ENCODE measurements at places on chromosomes 6 and 20. TPM values are rescaled to one million over a fixed set of nuclear protein-coding genes. Genes with fewer than 3 reads are reported as not detected.
A peak's percentile ranks its signal among the peaks of the same experiment; 100 is the strongest.

DNA sequence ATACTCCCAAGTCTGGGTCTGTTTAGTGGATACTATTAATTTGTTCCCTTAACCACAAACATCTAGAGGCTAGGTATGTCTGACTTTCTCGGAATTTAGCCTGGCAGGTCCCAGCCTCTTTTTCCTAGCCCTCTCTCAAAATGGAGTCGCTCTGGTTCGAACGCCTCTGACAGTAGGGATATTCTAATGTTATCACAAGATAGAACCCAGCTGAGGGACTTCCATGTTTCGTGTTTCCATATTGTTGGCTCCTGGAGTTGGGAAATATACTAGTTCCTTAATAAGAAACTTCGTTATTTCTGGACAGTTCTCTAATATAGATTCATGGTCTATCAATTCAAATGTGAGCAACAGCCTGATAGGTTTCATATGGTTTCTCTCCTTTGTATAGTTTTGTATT, 16.4 kb downstream of the CYB5R4 start:
- no peak overlapping the region for H3K27ac ChIP-seq
- no peak for DNase-seq
- H3K4me3 ChIP-seq = no peak overlapping the region
- no peaks in the 10 kb centered on the region for H3K36me3 ChIP-seq

DNA sequence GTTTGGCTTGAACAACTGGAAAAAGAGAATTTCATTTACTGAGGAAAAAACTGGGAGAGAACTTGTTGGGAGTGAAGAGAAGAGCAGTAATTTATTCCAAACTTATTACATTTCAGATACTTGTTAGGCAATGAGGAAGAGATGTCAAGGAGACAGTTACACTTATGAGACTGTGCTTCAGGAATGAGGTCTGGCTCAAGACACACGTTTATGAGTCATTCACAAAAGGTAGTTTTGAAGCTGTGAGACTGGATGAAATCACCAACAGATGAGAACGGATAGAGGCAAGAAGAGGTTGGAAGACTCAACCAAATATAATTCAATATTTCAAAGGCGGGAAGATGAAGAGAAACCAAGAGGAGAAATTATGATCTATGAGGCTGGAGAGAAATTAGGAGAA, 70.6 kb upstream of the DEFB112 start:
- no peaks in the 10 kb centered on the region for H3K36me3 ChIP-seq
- H3K4me3 ChIP-seq = no peak overlapping the region
- H3K4me1 ChIP-seq = no peaks in the 10 kb centered on the region
- no peak for DNase-seq
- no peak overlapping the region for H3K27ac ChIP-seq

GRCh38 chr6:31791324-31792089, 4.0 kb downstream of the VARS1 start:
- no peaks in the 10 kb centered on the region for H3K4me1 ChIP-seq
- peak; percentile 64 for DNase-seq
- H3K27me3 ChIP-seq = no peaks in the 10 kb centered on the region
- H3K36me3 ChIP-seq = no peaks in the 10 kb centered on the region
- peak overlapping the region; percentile 66 for H3K27ac ChIP-seq

The LAMA4 gene
- 243 TPM for total RNA-seq

Data from uterus (tissue), 4 donors.